ENCODE measurements at places on chromosomes 11 and 22. TPM values are rescaled to one million over a fixed set of nuclear protein-coding genes. Genes with fewer than 3 reads are reported as not detected.

DNA sequence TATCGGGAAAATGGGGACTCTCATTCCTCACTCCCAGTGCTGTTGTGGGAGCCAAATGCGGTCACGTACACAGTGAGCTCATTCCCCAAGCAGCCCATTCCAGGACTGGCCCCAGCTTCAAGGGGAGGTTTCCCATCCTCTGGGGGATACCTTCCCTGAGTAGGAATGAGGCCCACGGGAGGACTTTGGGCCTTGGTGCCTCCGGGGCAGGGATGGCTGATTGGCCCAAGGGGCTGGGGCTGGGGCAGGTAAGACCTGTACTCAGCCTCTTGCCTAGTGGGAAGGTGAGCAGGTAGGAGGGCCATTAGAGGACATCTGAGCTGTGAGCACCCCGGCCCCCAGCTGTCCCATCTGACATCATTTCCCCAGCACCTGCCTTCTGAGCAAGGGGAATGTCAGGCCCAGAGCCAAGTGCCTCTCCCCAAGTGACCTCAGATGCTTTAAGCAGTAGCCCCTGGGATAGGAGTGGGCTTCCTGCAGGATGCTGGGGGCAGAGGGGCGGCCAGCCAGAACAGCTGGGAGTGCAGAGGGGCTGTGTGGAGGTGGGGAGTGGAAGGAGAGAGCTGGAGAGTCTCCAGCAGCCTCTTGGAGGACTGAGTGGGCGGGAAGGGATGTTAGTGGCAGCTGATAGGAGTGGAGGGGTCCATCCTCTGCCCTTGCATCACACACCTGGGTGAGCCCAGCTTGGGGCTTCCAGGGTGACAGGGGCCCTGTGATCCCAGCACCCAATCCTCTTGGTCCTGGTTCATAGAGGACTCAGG, 58.4 kb downstream of the CD82 start:
- DNase-seq = peak; percentile 57

- DNase-seq = no peak
These were observed 432.2 kb downstream of the TBC1D22A start for GRCh38 chr22:47194476-47195155.

DNA sequence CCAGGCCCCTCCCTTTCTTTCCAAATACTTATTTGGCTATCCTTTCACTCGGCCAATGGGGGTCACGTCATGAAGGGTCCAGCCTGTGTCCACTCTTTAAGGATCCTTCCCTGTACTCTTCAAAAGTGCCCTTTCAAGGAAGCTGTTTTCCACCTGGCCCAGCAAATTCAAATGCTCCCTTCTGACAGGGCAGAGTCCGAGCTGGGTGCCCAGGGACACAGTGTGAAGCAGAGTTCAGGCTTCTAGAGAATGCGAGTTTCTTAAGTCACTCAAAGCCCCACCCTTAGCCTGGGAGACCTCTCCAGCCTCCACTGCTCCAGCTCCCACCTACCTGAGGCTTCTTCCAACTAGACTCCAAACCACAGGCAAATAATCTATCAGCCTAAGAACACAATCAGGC, 5.5 kb upstream of the APOA1 start:
- DNase-seq = no peak

The EXPH5 gene
- total RNA-seq = 1.8 TPM

The KCNJ1 gene
- not detected for total RNA-seq

- DNase-seq = peak; percentile 92
These were observed 68.8 kb downstream of the SNX19 start for GRCh38 chr11:130847517-130847916.

DNA sequence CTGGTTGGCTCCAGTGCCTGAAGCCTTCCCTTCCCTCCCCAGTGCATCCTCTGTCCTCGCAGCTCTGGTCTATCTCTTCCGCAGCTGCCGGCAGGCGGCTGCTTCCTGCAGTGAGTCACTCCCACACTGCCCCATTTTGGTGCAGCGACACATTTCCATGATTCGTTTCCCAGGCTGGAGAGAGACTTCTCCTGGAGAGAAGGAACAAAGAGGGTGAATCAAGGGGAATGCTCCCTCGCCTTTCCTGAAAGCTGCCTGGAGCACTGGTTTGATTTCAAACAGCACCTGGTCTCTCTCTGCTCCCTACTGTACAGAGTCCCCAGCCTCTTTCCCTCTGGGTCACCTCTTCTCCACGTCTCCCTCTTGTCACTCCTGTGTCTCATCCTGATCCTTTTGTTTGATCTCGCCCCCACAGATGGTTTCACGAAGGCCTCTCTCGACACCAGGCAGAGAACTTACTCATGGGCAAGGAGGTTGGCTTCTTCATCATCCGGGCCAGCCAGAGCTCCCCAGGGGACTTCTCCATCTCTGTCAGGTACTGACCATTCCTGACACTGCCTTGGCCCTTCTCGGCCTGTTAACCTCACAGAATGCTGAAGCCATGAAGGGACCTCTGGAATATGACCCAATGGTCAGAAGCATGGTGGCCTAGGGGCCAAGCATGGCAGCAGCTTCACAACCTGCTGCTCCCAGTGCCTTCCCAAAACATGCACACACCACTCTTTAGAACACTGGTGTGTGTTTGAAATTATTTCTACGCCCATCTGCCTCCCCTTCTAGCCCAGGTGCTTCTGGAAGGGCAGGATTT, at the start of gene TMA7B:
TMA7B (plus strand) TSS at position 758 of the 808 bp plus-strand sequence. CDS start 3,978 bp downstream, outside the sequence.
- DNase-seq = peak; percentile 79
